ENCODE measurements at places on chromosomes 2 and 18.

DNA sequence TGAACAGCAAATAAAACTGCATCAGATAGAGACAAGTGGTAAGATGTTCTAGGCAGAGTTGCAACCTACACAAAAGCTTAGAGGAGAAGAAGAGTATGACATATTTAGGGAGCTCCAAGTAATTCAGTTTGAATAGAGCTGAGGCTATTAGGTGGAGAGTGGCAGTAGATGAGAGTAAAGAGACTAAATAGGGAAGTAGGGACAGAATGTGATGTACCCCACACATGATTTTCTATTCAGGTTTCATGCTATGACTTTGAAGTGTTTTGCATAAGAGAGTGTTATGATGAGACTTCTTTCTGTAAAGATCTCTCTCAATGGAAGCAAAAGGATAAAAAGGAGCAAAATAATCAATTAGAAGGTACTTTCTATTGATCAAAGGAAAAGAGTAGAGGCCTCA is 206.8 kb upstream of the ERBB4 start:
- DNase-seq = no peak

GRCh38 chr2:168753765-168754329 is 48.6 kb upstream of the NOSTRIN start:
- DNase-seq = no peak

GRCh38 chr18:28714498-28714897 is 537.6 kb upstream of the CDH2 start:
- no peak for DNase-seq

DNA sequence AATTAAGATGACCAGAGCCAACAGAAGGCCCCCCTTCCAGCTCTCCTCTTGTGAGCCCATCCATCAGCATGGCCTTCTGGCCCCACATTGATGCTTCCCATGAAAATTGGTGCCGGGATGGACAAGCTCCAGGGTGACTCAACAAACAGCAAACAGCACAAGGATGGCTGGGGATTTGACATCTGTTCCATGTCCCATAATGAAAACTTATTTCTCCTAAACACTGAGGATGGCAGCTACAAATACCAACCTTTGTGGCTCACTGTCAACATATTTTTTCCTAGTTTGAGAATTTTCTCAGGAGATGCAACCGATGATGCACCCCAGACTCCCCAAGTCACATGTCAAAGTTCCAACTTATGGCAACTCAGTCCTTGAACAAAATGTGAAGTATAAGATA is 169.6 kb upstream of the SIX2 start:
- DNase-seq = no peak

DNA sequence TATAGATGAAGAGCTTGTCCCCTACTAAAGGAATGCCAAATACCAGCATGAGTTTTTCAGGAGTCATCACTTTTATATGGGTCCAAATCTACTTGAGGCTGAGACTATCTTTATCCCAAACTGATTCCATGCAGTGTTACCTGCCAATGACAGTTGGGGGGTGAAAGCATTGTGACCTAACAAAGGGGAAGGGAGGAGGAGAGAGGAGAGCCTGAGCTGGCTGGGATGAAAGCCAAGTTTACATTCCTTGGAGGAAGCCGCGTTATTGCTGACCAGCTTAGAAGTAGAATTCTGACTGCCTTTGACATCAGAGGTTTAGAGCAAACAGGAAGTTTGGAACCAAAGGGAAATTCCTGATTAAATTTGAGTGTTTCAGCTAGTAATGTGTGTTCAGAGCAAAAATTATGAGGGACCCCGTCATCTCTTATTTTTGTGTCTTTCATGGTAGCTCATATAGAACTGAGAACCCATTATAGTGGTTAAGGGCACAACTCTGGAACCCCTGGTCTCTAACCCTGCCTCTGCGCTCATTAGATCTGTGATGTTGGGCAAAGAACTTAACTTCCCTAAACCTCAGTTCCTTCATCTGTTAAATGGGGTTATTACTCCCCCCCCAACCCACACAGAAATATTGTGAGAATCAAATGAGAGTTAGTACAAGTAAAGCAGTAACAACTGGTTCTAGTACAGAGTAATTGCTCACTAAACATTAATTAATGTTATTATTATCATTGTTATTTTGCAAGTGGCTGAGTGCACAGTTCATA is 199.3 kb upstream of the EPAS1 start:
- DNase-seq = peak; percentile 62

GRCh38 chr2:134283661-134284060 is 29.8 kb downstream of the MGAT5 start:
- DNase-seq = no peak

- DNase-seq = peak; percentile 53
Observed at GRCh38 chr18:23422751-23423418, 30.2 kb upstream of the RIOK3 start.

DNA sequence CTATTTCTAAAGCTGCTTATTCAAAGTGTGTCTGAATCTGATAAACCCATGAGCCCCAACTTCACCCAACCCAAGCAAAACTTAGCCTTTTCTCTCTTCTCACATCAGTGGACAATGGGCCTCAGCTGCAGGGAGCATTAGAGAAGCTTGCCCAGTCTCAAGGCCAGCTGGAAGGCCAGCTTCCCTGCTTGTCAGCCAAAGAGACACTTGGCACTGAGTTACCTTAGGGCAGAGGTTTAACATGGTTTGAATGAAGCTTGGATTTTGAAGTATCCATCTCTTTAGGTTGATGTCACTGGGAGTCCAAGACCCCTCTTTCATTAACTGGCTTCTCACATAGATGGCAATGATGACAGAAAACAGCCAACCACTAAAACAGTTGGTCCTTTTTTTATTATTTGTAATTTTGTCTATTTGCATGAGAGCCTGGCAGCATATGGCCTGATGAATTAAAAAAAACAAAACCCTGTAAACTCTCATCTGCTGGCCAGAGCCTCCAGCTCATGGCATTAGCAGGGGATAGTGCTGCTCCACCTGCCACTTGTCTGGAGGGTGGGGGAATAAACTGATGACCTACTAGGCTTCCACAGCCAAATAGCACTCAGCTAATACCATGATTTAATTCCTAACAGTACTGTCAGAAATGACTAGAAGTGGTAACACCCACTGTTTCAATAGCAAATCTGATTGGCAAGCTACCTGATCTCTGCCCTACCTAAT is 137.0 kb downstream of the UBE2E3 start:
- no peak for DNase-seq

- no peak for DNase-seq
Observed at GRCh38 chr18:34492652-34493051, 217.4 kb upstream of the DTNA start.

- DNase-seq = no peak
Observed at GRCh38 chr2:25552318-25552717, 121.1 kb downstream of the DTNB start.

GRCh38 chr2:160836755-160837154 is 323.5 kb upstream of the TANK start:
- no peak for DNase-seq

- DNase-seq = no peak
Observed at GRCh38 chr2:80058562-80058961, 246.0 kb downstream of the LRRTM1 start.
